Vein endothelial cell (primary cell): ENCODE measurements at places on chromosomes 6 and 20. TPM values are rescaled to one million over a fixed set of nuclear protein-coding genes. Genes with fewer than 3 reads are reported as not detected.

The FNDC1 gene
- under 0.01 TPM in 1 of 2 replicates, not detected in the other for total RNA-seq

The RBPJL gene
- not detected in 2 replicates for total RNA-seq

The NEURL2 gene
- total RNA-seq: 4.3 and 5.6 TPM in 2 replicates

The TCP11 gene
- total RNA-seq: 0.33 TPM in 1 of 2 replicates, not detected in the other

The TRPC4AP gene
- 105 and 132 TPM in 2 replicates for total RNA-seq

The IP6K3 gene
- not detected in 2 replicates for total RNA-seq

The SLC32A1 gene
- not detected in 2 replicates for total RNA-seq

The MAK gene
- total RNA-seq: under 0.01 TPM in 2 replicates

The NFS1 gene
- 20.0 and 20.9 TPM in 2 replicates for total RNA-seq

The PRKN gene
- 0.76 and 1.6 TPM in 2 replicates for total RNA-seq

The POM121L2 gene
- total RNA-seq: not detected in 2 replicates

The OR2B2 gene
- not detected in 2 replicates for total RNA-seq

The TMEM244 gene
- not detected in 2 replicates for total RNA-seq

The EZR gene
- total RNA-seq: 62.7 and 69.4 TPM in 2 replicates

The ITPR3 gene
- 35.3 and 57.6 TPM in 2 replicates for total RNA-seq

The ELOVL2 gene
- total RNA-seq: not detected in 2 replicates

The BHLHE23 gene
- total RNA-seq: not detected in 2 replicates

The SYCP2 gene
- 0.33 and 0.38 TPM in 2 replicates for total RNA-seq

The GABRR1 gene
- 0.10 TPM in 1 of 2 replicates, not detected in the other for total RNA-seq

The IL17A gene
- total RNA-seq: not detected in 2 replicates

The UNC5CL gene
- not detected in 2 replicates for total RNA-seq

The CDH22 gene
- not detected in 2 replicates for total RNA-seq

The SLC35D3 gene
- total RNA-seq: not detected in 2 replicates

The SLC13A3 gene
- total RNA-seq: under 0.01 and 0.65 TPM in 2 replicates

The ADAM33 gene
- total RNA-seq: under 0.01 TPM in 1 of 2 replicates, not detected in the other

The CCDC170 gene
- total RNA-seq: under 0.01 and 0.57 TPM in 2 replicates

The HEY2 gene
- 0.33 and 0.67 TPM in 2 replicates for total RNA-seq
